Gastrocnemius medialis (tissue), 4 donors: ENCODE measurements at places on chromosomes 4 and X. TPM values are rescaled to one million over a fixed set of nuclear protein-coding genes. Genes with fewer than 3 reads are reported as not detected.

TMSB15C gene
- total RNA-seq, result 0.41 TPM

NHSL2 gene
- total RNA-seq, result 2.6 TPM

- DNase-seq, result no peak
- no peaks in the 10 kb centered on the region for H3K27me3 ChIP-seq
- H3K27ac ChIP-seq, result peak overlapping the region; percentile 51
- peaks cover 33% of the 10 kb centered on the region for H3K4me1 ChIP-seq
- H3K4me3 ChIP-seq, result no peak overlapping the region
- H3K36me3 ChIP-seq, result no peaks in the 10 kb centered on the region
Measured at GRCh38 chr4:48722509-48723446, 57.3 kb downstream of the FRYL start.

- no peaks in the 10 kb centered on the region for H3K4me1 ChIP-seq
- H3K27me3 ChIP-seq, result no peaks in the 10 kb centered on the region
- DNase-seq, result no peak
- no peak overlapping the region for H3K27ac ChIP-seq
- H3K4me3 ChIP-seq, result no peak overlapping the region
Measured at GRCh38 chr4:177339477-177340374, 30.1 kb downstream of the NEIL3 start.

DNA sequence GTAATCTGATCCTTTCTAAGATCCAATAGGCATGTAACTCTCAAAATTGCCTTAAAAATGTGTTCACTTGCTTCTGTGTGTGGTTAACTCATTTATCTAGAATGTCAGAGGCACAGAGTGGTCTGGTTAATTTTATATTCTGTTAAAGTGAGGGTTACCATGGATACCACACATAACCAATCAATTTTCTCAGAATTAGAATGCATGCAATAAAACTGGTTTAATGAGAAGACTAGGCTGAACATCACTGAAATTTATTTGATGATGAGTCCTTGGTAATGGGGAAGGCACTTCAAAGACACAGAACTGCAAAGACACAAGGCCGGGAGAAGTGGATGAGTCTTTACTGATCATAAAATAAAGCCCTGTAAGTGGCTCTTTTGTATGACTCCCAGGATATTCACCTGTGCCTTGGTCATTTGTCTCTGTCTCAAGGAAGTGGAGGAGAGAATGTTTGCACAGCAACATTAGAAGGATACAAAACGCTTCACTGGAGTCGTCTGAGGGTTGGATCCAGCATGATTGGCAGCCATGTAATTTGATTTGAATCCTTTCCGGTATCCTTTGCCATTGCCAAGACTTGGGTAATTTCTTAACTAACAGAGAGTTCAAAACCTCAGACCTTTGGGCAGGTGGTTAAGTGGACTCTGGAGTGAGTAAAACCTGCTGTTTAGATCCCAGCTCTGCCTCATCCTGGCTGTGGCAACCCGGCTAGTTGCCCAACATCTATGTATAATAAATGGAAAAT lies 94.0 kb upstream of the RBPJ start:
- no peaks in the 10 kb centered on the region for H3K27me3 ChIP-seq
- H3K4me1 ChIP-seq, result no peaks in the 10 kb centered on the region
- H3K27ac ChIP-seq, result no peak overlapping the region
- no peak overlapping the region for H3K4me3 ChIP-seq

GRCh38 chrX:15989716-15990115 lies 133.6 kb upstream of the GRPR start:
- H3K4me3 ChIP-seq, result no peak overlapping the region
- no peaks in the 10 kb centered on the region for H3K27me3 ChIP-seq
- DNase-seq, result no peak

DNA sequence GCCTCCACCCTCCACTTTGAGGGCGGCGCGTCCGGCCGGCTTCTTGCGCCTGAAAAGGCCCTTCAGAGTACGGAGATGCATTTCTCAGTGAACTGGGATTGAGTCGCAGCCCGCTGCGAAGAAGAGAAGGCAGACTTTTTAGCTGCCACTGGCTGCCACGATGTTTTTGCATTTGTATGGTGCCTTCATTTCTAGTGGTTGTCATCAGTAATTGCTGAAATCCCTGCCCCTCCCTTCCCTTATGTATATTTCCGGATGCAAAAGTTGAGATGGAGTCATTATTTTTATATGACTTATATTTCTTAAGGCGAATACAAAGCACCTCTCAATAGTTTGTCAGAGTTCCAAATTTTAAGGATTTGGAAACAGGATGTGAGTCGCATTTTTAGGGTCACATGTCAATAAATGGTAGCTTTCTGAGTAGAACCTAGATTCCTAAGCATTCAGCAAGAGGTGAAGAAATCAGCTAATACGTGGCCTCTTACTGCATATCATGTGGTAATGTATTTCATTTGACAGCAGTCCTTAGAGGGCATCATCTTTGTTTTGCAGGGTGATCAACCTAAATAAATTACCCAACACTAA lies 658 bp downstream of the ATP6AP2 start:
- peaks cover 4% of the 10 kb centered on the region for H3K4me1 ChIP-seq
- peaks cover 5% of the 10 kb centered on the region for H3K27me3 ChIP-seq
- no peak for DNase-seq
- H3K36me3 ChIP-seq, result no peaks in the 10 kb centered on the region
